ENCODE measurements at places on chromosomes 13 and 19. TPM values are rescaled to one million over a fixed set of nuclear protein-coding genes. Genes with fewer than 3 reads are reported as not detected.

FPR1 gene
- not detected for total RNA-seq

KPNA3 gene
- total RNA-seq: 29.7 TPM

PKN1 gene
- 126 TPM for total RNA-seq

ZNF575 gene
- not detected for total RNA-seq

Data from myometrial cell (primary cell).